ENCODE measurements at places on chromosomes 7 and 10.
A peak's percentile ranks its signal among the peaks of the same experiment; 100 is the strongest.

DNA sequence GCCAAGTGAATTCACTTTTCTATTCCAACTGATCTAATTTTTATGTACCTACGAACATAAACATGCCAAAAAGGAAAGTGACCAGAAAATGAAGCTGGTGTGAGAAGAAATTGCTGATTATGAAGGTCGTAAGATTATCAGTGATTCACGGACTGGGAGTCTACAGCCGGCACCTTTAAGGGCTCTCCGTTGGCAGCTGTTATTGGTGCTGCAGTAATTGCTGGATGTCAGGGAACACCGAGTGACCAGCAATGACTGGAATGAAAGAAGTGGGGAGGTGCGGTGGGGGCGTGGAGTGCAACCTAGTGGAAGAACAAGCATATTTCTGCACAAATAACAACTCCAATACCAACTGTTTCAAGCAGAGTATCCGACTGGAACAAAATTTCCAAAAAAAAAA, 109.8 kb upstream of the TARP start:
- no peak for DNase-seq

- DNase-seq, result no peak
Measured at GRCh38 chr7:155058896-155059295, 11.2 kb upstream of the HTR5A start.

- DNase-seq, result peak; percentile 87
Measured at GRCh38 chr10:92238586-92239098, 52.2 kb downstream of the CPEB3 start.

GRCh38 chr10:122471531-122472177, 10.3 kb downstream of the HTRA1 start:
- DNase-seq, result peak; percentile 14

GRCh38 chr7:80054356-80054755, 80.3 kb upstream of the GNAI1 start:
- DNase-seq, result no peak

DNA sequence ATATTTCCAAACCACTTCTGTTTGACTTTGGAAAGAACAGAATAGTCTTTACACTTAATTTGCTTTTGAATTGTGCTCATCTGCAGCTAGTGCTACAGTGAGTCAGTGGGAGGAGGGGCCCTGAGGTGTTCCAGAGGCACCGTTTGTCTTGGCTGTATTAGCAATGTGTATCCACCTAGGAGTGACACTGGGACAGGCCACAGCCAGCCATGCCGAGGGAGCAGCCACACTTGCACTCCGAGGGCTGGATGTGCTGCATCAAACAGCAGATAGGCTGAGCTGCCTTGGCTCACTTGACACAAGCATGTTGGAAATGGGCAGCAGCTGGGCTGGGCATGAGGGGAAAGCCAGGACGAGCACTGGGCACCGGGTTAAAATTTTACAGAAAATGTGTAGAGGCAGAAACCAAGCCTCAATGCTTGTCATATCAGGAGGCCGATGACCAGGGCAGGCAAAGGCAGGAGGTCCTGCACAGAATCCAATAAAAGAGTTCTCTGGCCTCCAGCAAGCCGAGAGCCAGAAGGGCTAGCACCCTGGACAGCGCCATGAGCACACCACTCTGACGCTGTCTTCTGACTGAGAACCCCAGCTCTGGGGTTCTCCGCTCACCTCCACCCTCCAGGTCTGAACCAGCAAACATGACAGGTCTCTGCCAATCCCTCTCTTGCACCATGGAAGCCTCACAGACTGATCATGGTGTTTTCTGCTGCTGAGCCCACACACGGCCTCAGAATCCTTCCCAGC, 163.3 kb downstream of the GRID1 start:
- DNase-seq, result peak; percentile 25

- no peak for DNase-seq
Measured at GRCh38 chr7:39446546-39446945, 119.7 kb upstream of the YAE1 start.

DNA sequence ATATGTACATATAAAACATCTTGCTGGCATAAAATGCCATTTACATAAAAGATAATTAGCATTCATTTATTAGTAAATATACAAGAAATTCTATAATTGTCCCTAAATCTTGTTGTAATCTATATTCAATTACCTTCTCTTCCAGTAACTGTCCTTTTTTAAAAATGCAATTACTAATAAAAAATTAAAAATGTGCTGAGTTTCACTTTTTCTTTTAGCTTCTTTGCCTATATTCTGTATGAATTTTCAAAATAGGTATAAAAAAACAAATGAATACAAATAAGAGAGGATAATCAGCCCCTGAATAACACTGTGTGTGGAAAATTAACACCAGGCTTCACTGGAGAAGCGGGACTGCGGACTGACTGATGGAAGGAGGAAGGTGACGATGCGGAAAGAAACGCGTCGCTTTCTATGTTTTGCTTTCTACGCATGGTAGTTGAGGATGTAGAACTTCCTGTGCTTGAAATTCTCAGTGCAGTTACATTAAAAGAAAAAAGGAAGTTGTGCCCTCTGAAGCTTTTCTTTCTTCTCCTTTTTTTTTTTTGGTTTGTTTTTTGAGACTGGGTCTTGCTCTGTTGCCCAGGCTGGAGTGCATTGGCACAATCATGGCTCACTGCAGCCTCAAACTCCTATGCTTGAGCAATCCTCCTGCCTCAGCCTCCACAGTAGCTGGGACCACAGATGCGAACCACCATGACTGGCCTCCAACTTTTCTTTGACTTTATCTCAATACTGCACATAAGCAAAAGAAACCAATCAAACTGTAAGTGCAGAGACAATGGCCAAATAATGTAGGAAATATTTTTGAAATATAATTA, 7.4 kb upstream of the ZMYND11 start:
- DNase-seq, result no peak

DNA sequence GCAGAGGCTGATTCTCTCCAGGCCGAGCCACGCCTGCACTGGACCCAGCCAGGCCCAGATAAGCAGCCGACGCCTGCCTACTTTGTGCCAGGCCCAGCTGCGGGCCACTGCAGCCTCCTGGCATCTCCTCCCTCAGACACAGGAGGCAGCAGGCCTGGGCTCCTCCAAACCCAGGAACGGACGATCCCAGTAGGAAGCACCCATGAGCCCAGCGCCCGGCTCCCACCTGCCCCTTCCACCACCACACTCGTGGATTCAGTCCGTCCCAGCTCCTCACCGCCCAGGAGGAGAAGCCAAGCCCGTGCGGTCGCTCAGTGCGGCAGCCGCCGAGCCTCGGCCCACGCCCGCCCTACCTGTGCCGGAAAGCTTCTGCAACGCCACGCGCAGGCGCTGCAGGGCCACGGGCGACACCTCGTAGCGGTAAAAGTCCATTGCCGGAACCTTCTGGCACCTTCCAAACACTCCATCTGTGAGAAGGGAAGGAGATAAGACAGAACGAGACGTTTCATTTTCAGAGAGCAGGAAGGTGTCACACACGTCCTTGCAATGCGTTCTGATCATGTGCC, 271.1 kb downstream of the PTPRN2 start:
- no peak for DNase-seq

- DNase-seq, result peak; percentile 29
Measured at GRCh38 chr10:95327367-95327766, 36.6 kb upstream of the PDLIM1 start.

DNA sequence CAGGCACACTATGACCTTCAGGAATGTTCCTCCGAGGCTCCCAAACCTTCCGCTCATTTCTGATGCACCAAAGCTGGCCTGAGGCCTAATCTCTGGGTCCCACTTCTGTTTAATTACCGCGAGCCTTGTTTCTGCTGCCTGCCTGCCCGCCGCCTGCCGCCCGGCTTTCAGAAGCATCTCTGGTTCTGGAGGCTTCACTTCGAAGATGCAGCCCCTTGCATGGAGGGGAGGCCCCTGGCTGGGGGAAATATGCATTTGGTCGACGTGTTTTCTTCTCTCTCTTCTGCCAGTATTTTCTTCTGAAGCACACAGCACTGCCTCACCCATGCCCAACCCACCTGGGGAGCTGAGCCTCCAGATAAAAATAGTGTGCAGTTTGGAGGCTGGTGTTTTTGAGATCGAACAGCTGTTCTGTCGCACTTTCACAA, 166.9 kb downstream of the PAXIP1 start:
- no peak for DNase-seq

GRCh38 chr7:8228766-8229674, 32.9 kb downstream of the ICA1 start:
- DNase-seq, result no peak

GRCh38 chr10:53140506-53140905, 367.9 kb upstream of the MBL2 start:
- DNase-seq, result peak; percentile 81

DNA sequence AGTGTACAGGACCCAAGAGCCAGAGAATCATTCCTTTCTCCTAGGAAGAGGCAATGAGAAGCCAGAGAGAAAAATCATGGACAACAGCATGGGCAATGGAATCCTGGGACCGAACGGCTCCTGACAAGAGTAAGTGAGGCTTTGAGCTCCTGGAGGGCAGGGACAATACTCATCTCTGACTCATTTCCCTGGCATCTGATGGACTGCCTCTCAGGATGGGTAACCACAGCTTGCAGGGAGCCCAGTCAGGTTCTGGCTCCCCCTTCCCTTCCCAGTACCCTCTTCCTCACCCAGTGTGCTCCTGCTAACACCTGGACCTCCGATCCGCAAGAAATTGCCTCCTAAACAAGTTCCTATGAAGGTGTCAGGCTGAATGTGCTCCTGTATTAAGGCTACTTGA, 51.2 kb upstream of the SORCS3 start:
- DNase-seq, result peak; percentile 89

DNA sequence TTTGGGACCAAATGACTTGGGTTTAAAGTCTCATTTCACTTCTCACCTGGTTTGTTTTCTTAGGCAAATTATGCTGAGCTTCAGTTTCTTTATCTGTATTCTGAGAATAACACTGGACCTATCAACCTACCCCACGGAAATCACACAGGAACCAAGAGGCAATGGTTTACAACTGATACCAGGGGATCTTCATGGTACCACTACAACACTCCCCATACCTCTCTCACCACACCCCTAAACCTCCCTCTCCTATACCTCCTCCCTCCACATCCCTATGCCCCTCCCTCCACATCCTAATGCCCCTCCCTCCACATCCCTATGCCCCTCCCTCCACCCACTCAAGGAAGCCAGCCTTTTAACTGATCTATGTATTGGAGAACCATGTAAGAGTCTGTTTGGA, 9.9 kb downstream of the FAM204A start:
- no peak for DNase-seq

DNA sequence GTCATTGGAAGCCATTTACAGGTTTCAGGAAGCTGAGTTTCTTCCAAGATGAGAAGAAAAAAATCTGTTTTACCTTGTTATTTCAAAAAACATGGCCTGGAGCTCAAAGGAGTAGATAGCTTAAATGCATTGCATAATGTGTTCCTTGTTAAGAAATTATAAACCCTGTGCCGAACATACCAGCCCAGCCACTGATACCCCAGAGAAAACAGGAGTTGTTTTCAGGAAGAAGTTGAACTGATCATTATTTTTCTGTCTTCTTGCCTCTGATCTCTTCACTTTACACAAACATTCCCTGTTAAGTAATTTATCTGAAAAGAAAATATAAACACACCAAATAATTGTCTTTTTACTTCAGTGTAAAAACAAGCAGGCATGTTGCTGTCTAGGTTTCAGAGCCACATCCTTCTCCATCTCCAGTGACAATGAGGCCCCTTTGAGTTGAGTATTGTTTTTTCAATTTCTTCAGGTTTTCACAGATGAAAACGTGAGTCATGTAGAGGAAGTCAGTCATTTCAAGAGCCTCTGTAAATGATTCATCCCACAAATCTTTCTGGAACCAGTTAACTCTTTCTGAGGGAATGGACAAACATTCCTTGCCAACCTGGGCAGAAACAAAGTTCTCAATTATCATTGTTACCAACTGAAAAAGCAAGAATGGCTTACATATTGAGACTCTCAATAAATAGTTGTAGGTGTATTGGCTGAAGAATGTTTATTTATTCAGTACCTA, 244.2 kb downstream of the IPMK start:
- peak; percentile 96 for DNase-seq

DNA sequence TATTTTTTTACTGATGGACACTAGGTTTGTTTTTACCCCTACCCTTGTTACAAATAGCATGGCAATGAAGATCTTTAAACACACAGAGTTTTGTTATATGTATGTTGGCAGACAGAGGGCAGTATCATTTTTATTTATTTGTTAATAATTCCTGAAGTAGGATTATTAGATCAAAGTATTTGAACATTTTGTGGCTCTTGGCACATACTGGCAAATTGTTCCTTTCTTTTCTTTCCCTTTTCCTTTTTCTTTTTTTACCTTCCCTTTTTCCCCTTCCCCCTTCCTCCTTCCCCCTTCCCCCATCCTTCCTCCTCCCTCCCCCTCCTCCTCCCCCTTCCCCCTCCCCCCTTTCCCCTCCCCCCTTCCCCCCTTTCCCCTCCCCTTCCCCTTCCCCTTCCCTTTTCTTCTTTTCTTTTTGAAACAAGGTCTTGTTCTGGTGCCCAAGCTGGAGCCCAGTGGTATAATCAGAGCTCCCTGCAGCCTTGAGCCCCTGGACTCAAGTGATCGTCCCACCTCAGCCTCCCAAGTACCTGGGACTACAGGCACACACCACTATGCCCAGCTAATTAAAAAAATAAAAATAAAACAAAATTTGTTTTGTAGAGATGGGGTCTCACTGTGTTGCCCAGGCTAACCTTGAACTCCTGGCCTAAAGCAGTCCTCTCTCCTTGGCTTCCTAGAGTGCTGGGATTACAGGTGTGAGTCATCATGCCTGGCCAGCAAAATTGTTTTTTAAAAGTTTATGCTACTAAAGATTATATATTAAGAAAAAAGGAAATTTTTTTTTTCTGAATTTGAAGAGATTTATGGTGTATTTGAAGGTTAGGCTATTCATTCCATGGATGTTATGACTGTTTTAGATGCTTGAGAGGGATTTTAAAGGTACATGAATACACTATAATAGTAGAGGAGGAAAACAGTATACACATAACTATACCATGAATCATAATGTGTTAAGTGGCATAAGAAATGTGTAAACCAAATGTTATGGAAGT, 39.3 kb downstream of the SEPTIN7 start:
- DNase-seq, result peak; percentile 54

DNA sequence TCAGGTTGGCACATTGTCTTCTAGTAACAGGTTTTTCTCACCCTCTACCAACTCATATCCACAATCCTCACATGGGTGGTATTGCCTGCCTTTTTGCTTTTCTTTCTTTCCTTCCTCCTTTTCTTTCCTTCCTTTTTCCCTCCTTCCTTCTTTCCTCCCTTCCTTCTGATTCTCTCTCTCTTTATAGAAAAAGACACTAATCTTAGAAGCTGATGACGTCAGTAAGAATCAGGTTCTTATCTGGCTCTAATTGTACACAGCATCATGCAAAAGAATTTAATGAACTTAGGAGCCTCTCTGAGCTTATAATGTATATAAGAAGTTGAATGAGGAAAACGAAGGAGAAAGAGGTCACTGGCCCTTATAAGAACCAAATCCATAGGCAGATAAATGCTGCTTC, 328.3 kb downstream of the GRM8 start:
- no peak for DNase-seq
